Naive B cell (primary cell): ENCODE measurements at places on chromosomes 5 and 9. TPM values are rescaled to one million over a fixed set of nuclear protein-coding genes. Genes with fewer than 3 reads are reported as not detected.

GRCh38 chr9:14311956-14312685 lies 1.8 kb downstream of the NFIB start:
- peaks cover 17% of the 10 kb centered on the region for H3K4me1 ChIP-seq
- DNase-seq, result no peak
- H3K27ac ChIP-seq, result no peak overlapping the region
- no peak overlapping the region for H3K4me3 ChIP-seq
- H3K36me3 ChIP-seq, result peaks cover 14% of the 10 kb centered on the region

GRCh38 chr5:123571927-123572326 lies 60.0 kb downstream of the CSNK1G3 start:
- DNase-seq, result no peak
- no peaks in the 10 kb centered on the region for H3K27me3 ChIP-seq
- H3K36me3 ChIP-seq, result no peaks in the 10 kb centered on the region
- H3K4me3 ChIP-seq, result no peak overlapping the region

- H3K27me3 ChIP-seq, result no peaks in the 10 kb centered on the region
- H3K36me3 ChIP-seq, result no peaks in the 10 kb centered on the region
- H3K4me1 ChIP-seq, result no peaks in the 10 kb centered on the region
- no peak for DNase-seq
Observed at GRCh38 chr5:121251954-121252353, 599.7 kb upstream of the FTMT start.

DNA sequence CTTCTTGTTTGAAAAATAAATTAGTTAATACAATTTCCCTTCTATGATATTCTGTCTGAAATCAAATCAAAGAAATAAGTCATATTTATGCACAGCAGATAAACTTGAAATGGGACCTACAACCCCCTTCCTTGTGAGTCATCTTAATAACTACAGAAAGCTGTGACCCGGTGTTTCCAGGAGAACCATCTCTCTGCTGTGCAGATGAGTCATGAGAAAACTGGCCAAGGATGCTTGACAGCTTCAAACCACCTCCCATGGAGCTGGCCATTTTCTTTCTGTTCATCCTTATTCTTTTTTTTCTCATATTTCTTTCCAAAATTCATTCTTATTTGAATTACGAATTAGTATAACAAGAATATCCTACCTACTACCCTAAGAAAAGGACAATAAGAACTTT lies 43.4 kb upstream of the NR4A3 start:
- no peak overlapping the region for H3K4me3 ChIP-seq
- H3K27ac ChIP-seq, result no peak overlapping the region
- H3K36me3 ChIP-seq, result no peaks in the 10 kb centered on the region
- peaks cover 15% of the 10 kb centered on the region for H3K27me3 ChIP-seq

- H3K36me3 ChIP-seq, result no peaks in the 10 kb centered on the region
- H3K4me3 ChIP-seq, result no peak overlapping the region
- H3K27me3 ChIP-seq, result no peaks in the 10 kb centered on the region
- H3K27ac ChIP-seq, result no peak overlapping the region
- DNase-seq, result no peak
- H3K4me1 ChIP-seq, result no peaks in the 10 kb centered on the region
Observed at GRCh38 chr9:9004810-9005209, 1205.2 kb upstream of the DMAC1 start.

DNA sequence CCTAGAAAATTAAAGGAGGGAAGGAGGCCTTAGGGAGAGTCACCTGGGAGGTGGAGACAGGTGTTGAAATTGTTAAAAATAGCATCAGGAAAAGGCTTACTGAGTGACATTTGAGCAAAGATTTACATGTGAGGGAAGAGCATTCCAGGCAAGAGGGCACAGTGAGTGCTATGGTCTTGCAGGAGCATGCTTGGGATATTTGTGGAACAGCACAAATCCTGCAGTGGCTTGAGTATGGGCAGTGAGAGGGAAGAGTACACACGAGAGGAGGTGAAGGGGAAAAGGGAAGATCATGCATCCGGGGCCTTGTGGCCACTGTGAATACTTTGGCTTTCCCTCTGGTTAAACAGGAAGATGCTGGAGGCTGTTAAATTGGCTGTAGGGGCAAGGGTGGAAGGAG lies 36.6 kb downstream of the ACER2 start:
- peaks cover 10% of the 10 kb centered on the region for H3K4me1 ChIP-seq
- H3K27ac ChIP-seq, result no peak overlapping the region
- no peak overlapping the region for H3K4me3 ChIP-seq
- H3K36me3 ChIP-seq, result no peaks in the 10 kb centered on the region
- no peaks in the 10 kb centered on the region for H3K27me3 ChIP-seq

DNA sequence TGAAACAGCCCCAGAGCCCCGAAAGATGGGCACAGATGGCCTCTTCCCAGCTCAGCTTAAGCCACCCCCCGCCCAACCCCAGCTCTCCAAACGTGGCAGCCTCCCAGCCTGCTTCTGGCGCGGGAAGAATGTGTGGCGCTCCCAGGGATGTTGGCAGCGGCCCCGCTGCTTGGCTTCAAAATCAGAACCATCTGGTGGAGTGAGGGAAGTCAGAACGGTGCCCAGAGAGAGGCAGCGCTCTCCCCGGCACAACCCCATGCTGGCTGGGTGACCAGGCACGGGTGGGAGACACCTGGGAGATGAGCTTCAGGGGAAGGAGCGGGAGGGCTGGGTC lies 72.7 kb upstream of the ORM1 start:
- no peak overlapping the region for H3K27ac ChIP-seq
- H3K4me3 ChIP-seq, result no peak overlapping the region
- peaks cover 9% of the 10 kb centered on the region for H3K27me3 ChIP-seq
- H3K4me1 ChIP-seq, result no peaks in the 10 kb centered on the region

GRCh38 chr5:61866930-61867329 lies 439.1 kb upstream of the KIF2A start:
- H3K36me3 ChIP-seq, result no peaks in the 10 kb centered on the region
- H3K27ac ChIP-seq, result no peak overlapping the region
- peaks cover 16% of the 10 kb centered on the region for H3K27me3 ChIP-seq
- no peaks in the 10 kb centered on the region for H3K4me1 ChIP-seq
- H3K4me3 ChIP-seq, result no peak overlapping the region
- DNase-seq, result no peak

GRCh38 chr5:99453196-99453595 lies 524.4 kb upstream of the CHD1 start:
- no peaks in the 10 kb centered on the region for H3K27me3 ChIP-seq
- H3K27ac ChIP-seq, result no peak overlapping the region
- H3K4me3 ChIP-seq, result no peak overlapping the region

- no peak overlapping the region for H3K27ac ChIP-seq
- DNase-seq, result no peak
- no peaks in the 10 kb centered on the region for H3K4me1 ChIP-seq
- H3K36me3 ChIP-seq, result no peaks in the 10 kb centered on the region
Observed at GRCh38 chr9:101639311-101639710, 44.5 kb upstream of the PPP3R2 start.

GRCh38 chr5:143229896-143230675 lies 173.4 kb downstream of the NR3C1 start:
- H3K4me3 ChIP-seq, result peak overlapping the region; percentile 47
- peak overlapping the region; percentile 85 for H3K27ac ChIP-seq
- H3K27me3 ChIP-seq, result no peaks in the 10 kb centered on the region
- peaks cover 14% of the 10 kb centered on the region for H3K4me1 ChIP-seq
- DNase-seq, result peak; percentile 27
- H3K36me3 ChIP-seq, result no peaks in the 10 kb centered on the region

DNA sequence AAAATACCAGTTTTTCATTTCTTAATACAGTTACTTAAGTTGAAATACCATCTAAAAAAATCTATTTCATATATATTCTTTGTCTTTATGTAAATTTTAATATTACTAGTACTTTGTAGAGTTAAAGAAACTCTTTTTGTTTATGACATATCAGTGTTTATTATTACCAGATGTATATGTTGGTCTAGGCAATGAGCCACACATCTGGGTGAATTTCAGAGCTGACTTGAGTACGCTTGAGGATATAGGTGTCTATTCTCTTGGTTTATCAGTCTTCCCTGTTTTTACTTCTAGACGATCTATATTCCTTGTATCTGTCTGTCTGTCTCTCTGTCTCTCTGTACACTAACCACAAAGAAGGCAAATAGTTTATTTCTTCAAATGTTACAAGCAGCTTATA lies 2.9 kb downstream of the SMAD5 start:
- no peaks in the 10 kb centered on the region for H3K36me3 ChIP-seq
- H3K27me3 ChIP-seq, result peaks cover 3% of the 10 kb centered on the region
- no peak overlapping the region for H3K27ac ChIP-seq
- H3K4me1 ChIP-seq, result peaks cover 39% of the 10 kb centered on the region
- DNase-seq, result no peak

GRCh38 chr9:106816524-106816923 lies 46.4 kb upstream of the ZNF462 start:
- H3K27me3 ChIP-seq, result no peaks in the 10 kb centered on the region
- no peak for DNase-seq
- no peaks in the 10 kb centered on the region for H3K4me1 ChIP-seq
- H3K27ac ChIP-seq, result no peak overlapping the region

DNA sequence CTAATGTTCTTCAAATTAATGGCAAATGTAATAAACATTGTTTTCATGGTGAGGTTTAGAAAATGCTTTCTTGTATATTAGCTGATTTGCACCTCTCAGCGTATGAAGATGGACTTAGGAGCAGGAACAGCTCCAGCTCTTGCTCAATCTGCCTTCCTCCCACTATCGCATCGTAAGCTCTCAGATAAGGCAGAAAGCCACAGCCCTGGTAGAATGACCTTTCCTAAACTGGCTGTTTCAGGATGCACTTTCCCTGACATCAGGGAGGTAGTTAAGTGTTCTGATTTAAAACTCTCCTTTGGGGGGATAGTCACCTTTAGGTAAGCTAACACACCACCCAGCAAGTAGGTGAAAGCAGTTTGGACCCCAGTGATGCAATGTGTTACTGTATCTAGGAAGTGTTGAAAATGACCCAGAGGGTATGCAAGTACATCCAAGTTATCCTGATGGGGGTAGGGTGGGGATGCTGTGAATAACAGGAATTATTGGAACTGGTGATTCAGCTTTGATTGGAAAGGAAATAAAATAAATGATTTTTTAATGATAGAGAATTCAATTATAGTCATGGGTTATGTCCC lies 72.3 kb downstream of the LMNB1 start:
- H3K4me3 ChIP-seq, result no peak overlapping the region
- H3K4me1 ChIP-seq, result peaks cover 49% of the 10 kb centered on the region
- H3K27ac ChIP-seq, result peak overlapping the region; percentile 84
- no peaks in the 10 kb centered on the region for H3K27me3 ChIP-seq
- no peaks in the 10 kb centered on the region for H3K36me3 ChIP-seq

GRCh38 chr9:30915451-30915850 lies 1469.0 kb upstream of the ACO1 start:
- DNase-seq, result no peak
- no peaks in the 10 kb centered on the region for H3K4me1 ChIP-seq
- no peaks in the 10 kb centered on the region for H3K27me3 ChIP-seq
- no peak overlapping the region for H3K27ac ChIP-seq

GRCh38 chr5:7324919-7325318 lies 71.0 kb upstream of the ADCY2 start:
- H3K27me3 ChIP-seq, result no peaks in the 10 kb centered on the region
- H3K4me1 ChIP-seq, result no peaks in the 10 kb centered on the region
- no peak overlapping the region for H3K27ac ChIP-seq
- H3K36me3 ChIP-seq, result no peaks in the 10 kb centered on the region
- DNase-seq, result no peak

DNA sequence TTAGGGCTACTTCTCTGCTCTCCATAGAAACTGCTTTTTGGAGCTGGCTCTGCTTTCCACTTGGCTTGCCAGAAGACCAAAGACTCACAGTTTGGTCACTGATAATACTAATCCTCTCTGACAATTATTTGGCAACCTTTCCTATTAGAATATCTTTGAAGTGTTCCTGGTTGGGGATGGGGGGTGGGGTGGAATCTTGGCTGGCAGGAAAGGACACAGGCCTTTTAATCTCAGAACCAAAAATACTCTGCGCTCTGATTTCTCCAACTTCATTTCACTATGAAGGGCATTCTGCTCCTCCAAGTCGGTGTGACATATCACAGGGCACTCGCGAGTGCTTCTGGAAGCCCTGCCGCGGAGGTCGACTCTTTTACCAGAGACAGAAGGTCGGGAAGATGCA lies 1329.0 kb upstream of the WWC1 start:
- H3K4me3 ChIP-seq, result no peak overlapping the region
- H3K27me3 ChIP-seq, result no peaks in the 10 kb centered on the region
- H3K4me1 ChIP-seq, result no peaks in the 10 kb centered on the region
- no peak for DNase-seq
- H3K36me3 ChIP-seq, result no peaks in the 10 kb centered on the region
- H3K27ac ChIP-seq, result no peak overlapping the region

DNA sequence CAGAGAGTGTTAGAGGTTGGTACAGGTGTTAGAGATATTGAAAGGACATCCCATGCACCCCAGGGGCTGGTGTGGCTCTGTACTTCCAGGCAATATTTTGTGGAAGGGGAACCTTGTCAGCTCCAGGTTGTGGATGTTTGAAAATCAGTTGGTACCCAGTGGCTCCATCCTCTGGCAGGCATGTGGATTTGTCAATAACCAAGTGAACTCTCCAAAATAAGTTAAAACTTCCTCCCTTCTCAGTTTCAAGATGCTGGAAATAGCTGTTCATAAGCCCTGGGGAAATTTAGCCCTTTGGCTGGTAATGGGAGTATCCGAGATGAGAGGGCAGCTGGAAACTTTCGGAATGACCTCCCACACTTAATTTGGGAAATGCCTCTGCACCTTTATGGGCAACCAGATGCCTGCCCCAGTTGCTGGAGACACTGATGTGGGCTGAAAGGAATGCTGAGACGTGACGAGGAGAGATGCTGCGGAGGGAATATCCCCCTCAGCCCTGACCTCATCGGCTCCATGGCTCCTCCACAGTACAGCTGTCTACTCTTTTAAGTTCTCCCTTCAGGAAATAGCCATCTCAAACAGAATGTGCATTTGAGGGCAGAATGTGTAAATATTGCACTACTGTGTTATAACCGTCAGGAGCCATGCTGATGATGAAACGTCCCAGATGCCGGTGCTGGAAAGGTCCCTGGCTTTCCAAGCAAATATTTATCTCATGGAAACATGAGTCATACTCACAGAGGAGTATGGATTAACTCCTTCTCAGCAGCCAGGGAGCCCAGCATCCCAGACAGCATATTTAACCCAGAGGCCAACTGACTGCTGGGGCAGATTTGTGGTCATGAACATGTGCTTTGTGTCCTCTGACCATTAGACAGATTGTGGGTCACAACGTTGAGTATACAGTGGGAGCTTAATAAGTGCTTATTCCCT lies 29.5 kb downstream of the TGFBI start:
- H3K4me1 ChIP-seq, result no peaks in the 10 kb centered on the region
- H3K36me3 ChIP-seq, result no peaks in the 10 kb centered on the region
- H3K4me3 ChIP-seq, result no peak overlapping the region
- DNase-seq, result no peak
- H3K27ac ChIP-seq, result no peak overlapping the region

- H3K4me1 ChIP-seq, result no peaks in the 10 kb centered on the region
- H3K36me3 ChIP-seq, result no peaks in the 10 kb centered on the region
- no peak overlapping the region for H3K4me3 ChIP-seq
- H3K27ac ChIP-seq, result no peak overlapping the region
- DNase-seq, result no peak
- H3K27me3 ChIP-seq, result no peaks in the 10 kb centered on the region
Observed at GRCh38 chr5:12322042-12322441, 417.8 kb upstream of the CTNND2 start.

- no peak for DNase-seq
- no peak overlapping the region for H3K27ac ChIP-seq
- peaks cover 17% of the 10 kb centered on the region for H3K27me3 ChIP-seq
Observed at GRCh38 chr9:78074385-78075291, 43.0 kb upstream of the GNAQ start.

The KIAA0825 gene
- polyA plus RNA-seq, result 2.1 TPM

The ANKRD34B gene
- not detected for polyA plus RNA-seq

The F2RL1 gene
- not detected for polyA plus RNA-seq

The ORM1 gene
- polyA plus RNA-seq, result not detected

The MCC gene
- 0.44 TPM for polyA plus RNA-seq

The FOXD4L5 gene
- not detected for polyA plus RNA-seq

The GABRA1 gene
- polyA plus RNA-seq, result not detected

The ZCCHC9 gene
- polyA plus RNA-seq, result 34.3 TPM

The TRMT10B gene
- polyA plus RNA-seq, result 14.9 TPM

The ACER2 gene
- not detected for polyA plus RNA-seq

The SLC22A4 gene
- not detected for polyA plus RNA-seq
